Thymus (tissue), 14 donors: ENCODE measurements at places on chromosomes 4 and X. TPM values are rescaled to one million over a fixed set of nuclear protein-coding genes. Genes with fewer than 3 reads are reported as not detected.

Gene SPANXD
- not detected for total RNA-seq

Gene AR
- 6.0 TPM for total RNA-seq

Gene SORBS2
- 13.8 TPM for total RNA-seq

Gene TMSB15C
- total RNA-seq, result 3.4 TPM

Gene FAM114A1
- total RNA-seq, result 5.9 TPM

Gene GUCY1B1
- total RNA-seq, result 7.2 TPM

Gene HEPH
- 2.4 TPM for total RNA-seq

Gene HSFX2
- total RNA-seq, result 0.28 TPM

Gene CCSER1
- total RNA-seq, result 8.7 TPM

Gene PNMA3
- 2.3 TPM for total RNA-seq

Gene TRPC5OS
- 0.09 TPM for total RNA-seq

Gene MAGEC2
- not detected for total RNA-seq

Gene CC2D2A
- total RNA-seq, result 3.3 TPM

Gene PCDH7
- total RNA-seq, result 2.4 TPM

Gene RNF128
- 0.90 TPM for total RNA-seq

Gene IL21
- total RNA-seq, result 0.19 TPM

Gene KANTR
- 4.7 TPM for total RNA-seq

Gene HSD17B10
- 92.6 TPM for total RNA-seq

Gene H2BW2
- total RNA-seq, result not detected

Gene TCEAL7
- total RNA-seq, result 6.1 TPM

Gene DMRTC1
- 0.05 TPM for total RNA-seq

Gene NAP1L2
- total RNA-seq, result 1.6 TPM

Gene ADAMTS3
- total RNA-seq, result 1.8 TPM

Gene VCX3B
- not detected for total RNA-seq

Gene NHS
- 1.7 TPM for total RNA-seq
